ENCODE measurements at places on chromosomes 2 and 18.

DNA sequence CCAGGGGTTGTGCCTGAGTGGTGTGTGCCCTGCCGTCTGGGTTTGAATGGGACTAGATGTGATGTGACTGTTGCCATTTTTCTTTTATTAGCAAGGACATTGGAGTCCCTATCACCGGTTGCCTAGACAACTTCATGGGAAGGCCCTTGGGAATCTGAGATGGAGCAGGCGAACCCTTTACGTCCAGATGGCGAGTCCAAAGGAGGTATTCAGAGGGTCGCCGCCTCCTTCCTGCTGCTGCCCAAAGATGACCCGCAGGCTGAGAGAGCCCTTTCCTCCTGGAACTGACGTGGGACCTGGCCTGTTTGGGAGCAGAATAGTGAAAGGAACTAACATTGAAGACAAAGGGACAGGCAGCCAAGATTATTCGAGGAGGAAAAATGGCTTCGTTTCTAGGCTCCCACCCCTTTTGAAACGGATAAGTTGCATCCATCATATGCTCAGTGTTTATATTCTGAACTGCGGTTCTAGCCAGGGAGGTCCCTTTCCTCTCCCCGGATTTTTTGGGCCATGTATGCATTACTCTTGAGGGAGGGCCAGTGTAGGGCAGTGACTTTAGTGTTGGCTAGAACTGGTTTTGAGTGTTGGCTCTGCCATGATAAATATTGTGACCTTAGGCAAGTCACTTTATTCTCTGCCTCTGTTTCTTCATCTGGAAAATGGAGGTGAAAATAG, 673 bp downstream of the CENPO start:
- peak; percentile 63 for DNase-seq

DNA sequence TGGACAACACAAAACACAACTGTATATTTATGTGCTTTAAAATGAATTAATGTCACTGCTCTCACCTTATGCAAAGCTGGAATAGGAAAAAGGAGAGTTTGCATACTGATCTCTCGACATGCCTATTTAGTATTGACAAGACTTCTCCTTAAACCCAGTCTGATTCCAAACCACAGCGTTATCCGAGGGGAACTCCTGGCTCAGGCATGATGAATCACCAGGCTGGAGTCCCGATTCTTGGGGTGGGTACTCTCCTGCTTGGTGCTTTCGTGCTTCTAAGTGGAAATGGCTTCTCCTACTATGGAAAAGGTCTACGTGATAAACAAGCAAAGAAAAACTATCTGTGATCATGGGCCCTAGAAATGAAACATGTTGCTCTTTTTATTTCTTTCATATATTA, 88.9 kb upstream of the SLC35G4 start:
- DNase-seq, result no peak

GRCh38 chr2:24342110-24342910, 18.0 kb downstream of the ITSN2 start:
- DNase-seq, result no peak

DNA sequence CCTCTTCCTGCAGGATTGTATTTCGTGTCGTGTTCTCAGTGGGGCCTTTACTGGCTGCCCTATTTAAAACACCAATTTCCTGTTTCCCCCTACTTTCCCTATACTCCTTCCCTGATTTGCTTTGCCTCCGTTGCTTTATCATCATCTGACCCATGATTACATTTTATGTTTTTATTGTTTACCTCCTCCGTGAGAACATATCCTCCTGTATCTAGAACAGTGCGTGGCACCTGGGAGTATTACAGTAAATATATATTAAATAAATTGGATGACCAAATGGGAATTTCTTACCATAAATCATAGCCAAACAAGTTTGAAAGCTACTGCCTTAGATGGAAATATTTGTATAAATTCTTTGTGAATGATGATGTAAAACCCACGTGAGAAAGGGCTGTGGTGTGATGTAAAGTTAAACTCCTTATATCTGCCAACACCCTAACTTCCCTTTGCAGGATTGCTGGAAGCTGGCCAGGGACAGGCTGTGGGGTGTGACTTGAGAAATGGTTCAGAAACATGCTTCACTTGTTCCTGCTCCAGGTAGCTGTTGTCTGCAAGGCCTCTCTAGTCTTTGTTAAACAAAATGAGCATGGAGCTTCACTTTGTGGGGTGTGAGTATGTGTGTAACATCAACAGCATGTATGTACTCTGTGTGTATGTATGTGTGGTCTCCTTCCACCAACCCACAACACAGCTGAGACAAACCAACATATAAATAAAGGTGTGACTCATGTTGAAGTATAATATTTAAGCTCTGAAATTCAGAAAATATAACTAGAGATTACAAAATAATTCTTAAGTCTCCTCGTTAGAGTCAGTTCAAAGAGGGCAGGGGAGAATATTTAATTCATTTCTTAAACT, 40.3 kb downstream of the LHCGR start:
- peak; percentile 46 for DNase-seq

DNA sequence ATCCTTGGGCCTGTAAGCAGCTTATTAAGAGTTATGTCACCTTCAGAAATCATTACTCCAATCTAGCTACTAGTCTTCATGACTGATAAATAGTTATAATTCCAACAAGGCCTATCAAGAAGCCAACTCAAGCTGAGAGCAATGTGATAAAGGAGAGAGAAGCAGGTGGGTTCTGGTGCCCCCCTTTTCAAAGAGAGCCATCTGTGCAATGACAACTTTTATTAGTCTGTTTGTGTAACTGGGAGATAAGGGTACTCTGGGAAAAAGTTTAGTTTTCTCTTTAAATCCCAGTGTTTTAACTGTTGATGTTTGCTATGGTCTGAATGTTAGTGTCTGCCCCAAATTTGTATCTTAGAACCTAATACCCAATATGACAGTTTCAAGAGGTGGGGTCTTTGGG, 60.6 kb downstream of the CCDC93 start:
- no peak for DNase-seq

GRCh38 chr2:170815311-170815710, 1.4 kb upstream of the GAD1 start:
- DNase-seq, result no peak

- DNase-seq, result no peak
Measured at GRCh38 chr2:120886534-120887319, 151.1 kb downstream of the GLI2 start.

GRCh38 chr2:118249531-118249930, 161.3 kb downstream of the INSIG2 start:
- DNase-seq, result peak; percentile 70

DNA sequence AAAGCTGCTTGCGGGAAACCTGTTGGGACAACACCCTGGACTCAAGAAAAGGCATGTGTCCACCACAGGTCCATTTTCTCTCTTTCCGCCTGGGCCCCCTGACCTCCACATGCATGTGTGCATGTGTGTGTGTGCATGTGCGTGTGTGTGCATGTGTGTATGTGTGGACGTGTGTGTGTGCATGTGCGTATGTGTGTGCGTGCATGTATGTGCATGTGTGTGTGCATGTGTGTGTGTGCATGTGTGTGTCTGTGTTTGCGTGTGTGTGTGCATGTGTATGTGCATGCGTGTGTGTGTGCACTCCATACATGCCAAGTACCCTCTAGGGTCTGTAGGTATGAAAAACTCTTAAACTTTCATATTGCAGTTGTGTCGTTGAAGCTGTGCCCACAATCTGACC, 16.3 kb downstream of the CAPN14 start:
- DNase-seq, result no peak

DNA sequence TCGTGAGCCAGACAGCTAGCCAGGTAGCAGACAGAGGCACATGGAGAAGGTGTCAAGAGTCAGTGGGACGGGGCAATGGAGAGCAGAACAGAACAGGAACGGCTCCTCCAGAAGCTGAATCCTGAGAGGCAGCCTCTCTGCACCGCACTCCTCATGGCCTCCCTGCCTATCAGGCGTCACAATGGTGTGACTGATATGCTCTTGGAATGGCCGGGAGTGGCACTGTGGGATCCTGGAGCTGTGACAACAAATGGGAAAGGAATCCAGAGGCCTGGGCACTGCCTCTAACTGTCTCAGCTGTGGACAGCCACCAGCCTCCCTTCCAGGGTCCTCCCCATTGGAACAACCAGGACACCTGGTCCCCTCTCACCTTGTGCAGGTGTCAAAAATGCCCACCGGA, 89.1 kb upstream of the ID2 start:
- DNase-seq, result no peak

GRCh38 chr18:63439334-63439733, 17.1 kb upstream of the VPS4B start:
- DNase-seq, result peak; percentile 74

- DNase-seq, result peak; percentile 32
Measured at GRCh38 chr2:174014699-174015070, 49.5 kb upstream of the SP3 start.

- peak; percentile 66 for DNase-seq
Measured at GRCh38 chr18:55343396-55344073, 244.5 kb downstream of the TCF4 start.

DNA sequence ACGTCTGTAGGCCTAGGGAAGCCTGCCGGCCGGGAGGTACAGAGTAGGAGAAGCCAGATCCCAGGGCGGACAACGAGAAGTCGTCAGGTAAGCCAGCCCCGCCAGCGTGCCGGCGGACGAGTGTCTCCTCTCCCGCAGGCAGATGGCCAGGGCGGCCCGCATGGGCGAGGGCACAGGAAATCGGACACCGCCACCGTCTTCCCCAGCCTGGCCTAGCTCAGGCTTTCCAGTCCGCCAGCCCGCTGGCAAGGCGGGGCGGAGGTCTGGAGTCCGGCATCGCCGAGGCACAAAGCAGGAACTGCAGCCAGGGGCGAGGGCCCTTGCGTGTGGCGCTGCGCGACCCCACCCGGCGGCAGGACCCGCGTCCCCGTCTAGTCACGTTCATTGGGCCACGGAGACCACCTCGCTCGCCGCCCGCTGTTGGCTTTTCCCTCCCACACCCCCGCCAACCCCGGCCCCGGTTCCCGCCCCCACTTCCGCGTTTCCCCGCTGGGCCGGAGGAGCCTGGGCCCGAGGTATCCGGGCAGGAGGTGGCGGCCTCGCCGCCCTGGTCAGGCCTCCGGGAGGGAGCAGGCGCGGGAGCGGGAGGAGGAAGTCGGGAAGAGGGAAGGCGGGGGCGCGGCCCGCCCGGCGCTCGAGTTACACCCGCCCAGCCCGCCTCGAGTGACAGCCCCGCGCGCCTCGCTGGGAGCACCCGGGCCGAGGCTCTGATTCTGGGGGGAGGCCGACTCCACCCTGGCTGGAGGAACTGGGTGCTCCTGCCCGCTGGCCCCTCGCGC, at the start of gene GPD2:
TSS of gene GPD2 (plus strand) at position 662 of the 779 bp plus-strand sequence. CDS start 39,727 bp downstream, outside the sequence.
- peak; percentile 96 for DNase-seq

DNA sequence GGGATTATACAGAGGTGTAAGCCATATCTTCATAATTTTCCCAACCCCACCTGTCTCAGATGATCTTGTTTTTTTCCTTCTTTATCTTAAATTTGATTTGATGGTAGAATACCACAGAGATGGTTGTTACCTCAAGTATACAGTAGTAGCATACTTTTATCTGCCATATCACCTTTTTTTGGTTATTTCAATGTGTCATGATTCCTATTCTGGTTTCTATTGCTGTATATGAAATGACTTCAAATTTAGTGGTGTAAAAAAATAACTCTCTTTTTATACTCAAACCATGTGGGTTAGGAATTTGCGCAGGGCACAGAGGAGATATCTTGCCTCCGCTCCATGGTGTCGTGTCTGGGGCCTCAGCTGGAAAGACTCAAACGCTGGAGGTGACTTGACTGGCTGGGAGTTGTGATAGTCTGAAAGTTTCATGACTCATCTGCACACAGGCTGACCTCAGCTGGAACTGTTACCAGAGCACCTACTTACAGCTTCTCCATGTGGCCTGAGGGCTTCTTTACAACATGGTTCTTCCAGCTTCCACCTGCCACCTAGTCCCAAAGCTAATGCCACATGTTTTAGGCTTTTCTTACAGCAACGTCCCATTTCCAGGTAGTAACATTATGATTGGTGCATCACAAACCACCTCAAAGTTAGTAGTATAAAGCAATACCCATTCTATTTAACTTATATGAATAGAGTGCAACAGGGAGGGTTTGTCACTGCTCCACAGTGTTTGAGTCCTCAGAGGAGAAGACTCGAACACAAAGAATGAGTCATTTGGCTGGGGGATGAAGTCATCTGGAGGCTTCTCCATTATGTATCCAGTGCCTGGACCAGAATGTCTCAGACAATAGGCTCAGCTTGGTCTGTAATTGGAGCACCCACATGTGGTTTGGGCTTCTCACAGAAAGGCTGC, 82.3 kb upstream of the XPO1 start:
- DNase-seq, result peak; percentile 91

DNA sequence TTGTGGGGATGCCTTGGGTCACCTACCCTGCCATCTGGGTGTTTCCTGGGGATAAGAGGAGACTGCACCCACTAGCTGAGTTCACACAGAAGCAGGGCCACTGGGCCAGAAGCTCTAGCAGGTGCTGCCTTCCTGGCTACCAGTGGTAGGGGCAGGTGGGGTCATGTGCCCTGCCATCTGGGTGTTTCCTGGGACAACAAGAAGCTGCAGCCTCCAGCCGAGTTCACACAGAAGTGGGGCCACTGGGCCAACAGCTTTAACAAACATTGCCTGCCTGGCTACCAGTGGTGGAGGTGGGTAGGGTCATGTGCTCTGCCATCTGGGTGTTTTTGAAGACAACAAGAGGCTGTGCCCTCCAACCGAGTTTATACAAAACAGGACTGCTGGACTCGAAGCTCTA, 282.2 kb upstream of the SYT4 start:
- DNase-seq, result no peak

DNA sequence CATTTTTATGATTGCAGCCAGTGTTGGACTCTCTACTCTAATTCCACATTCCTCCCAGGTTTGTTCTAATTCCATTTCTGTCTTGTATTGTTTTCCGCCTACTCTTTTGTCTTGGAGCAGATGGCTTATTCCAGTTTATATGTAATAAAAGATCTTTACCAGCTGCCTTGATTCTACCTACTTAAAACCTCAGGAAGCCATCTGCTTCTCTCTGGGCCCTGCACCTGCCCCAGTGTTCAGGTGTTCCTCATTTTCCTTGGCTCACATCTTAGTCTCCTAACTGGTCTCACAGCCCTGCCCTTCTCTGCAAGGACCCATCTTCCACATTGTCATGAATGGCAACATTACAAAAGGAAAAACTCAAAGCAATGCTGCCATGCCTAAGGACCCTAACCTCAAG, 21.0 kb upstream of the IL37 start:
- no peak for DNase-seq

- DNase-seq, result no peak
Measured at GRCh38 chr18:7072593-7072992, 45.0 kb downstream of the LAMA1 start.

DNA sequence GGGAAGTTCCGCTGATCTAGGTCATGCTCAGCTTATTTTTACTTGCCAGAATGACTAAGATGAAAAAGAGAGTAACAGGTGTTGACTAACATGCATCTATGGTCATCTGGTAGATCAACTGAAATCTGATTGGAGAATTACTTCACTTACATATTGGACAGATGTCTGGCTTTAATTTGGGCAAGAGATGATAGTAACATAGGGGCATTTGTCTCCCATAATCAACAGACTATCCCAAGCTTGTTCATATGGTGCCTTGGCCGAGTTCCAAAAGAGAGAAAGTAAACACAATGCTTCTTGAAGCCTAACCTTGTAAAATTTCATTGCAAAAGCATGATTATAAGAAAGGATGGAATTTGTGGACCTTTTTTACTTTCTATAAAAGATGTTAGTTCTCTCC, 503.7 kb downstream of the ADCYAP1 start:
- DNase-seq, result no peak

Data from GM23248 (cell line).